ENCODE measurements at places on chromosomes 7 and 10.

DNA sequence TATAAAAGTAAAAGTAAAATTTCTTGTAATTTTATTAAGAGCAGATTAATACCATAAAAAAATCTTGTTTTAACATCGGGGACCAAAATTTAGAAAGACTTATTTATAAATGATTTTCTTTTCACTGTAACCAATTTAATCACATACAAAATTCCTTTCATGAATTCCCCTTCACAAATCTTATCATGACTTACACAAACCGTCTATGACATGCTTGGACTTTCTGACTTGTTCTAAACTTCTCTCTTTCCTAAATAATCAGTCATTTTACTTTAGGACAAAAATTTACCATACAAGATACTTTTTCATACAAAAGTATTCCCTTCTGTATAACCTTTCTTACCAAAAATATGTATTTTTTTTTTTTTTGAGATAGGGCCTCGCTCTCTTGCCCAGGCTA lies 9.3 kb downstream of the CROT start:
- DNase-seq: no peak

- DNase-seq: no peak
These were observed 113.9 kb downstream of the ETV1 start for GRCh38 chr7:13875496-13876074.

- DNase-seq: no peak
These were observed 122.7 kb upstream of the ADCY1 start for GRCh38 chr7:45451342-45452035.

DNA sequence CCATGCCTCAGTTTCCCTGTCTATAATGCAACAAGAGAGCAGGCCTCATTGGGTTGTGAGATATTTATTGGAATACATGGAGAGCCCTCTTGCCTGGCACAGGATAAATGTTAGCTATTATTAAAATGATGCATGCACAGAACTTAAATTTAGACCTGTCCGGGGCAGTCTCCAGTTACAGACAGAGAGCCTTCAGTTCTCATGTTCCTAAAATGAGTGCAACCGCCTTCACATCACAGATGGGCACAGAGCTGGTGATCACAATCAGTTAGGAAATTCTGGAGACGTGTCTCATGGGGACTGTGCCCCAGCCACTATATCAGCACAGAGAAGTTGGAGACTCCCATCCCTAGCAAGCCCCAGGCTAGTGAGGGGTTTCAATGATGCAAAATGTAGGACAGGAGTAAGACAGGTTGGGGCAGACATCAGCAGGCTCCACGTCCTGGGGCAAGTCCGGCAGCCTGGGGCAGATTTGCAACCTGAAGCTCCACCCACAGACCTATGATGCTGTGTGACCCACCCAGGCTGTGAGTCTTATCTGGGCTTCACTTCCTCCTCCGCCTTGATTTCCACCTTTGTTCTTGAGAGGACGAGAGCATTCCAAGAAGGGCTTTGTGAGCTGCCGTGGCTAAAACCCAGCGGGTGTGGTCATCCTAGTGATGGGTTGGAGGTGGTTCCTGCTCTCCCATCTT lies 49.4 kb downstream of the CXCL12 start:
- no peak for DNase-seq

DNA sequence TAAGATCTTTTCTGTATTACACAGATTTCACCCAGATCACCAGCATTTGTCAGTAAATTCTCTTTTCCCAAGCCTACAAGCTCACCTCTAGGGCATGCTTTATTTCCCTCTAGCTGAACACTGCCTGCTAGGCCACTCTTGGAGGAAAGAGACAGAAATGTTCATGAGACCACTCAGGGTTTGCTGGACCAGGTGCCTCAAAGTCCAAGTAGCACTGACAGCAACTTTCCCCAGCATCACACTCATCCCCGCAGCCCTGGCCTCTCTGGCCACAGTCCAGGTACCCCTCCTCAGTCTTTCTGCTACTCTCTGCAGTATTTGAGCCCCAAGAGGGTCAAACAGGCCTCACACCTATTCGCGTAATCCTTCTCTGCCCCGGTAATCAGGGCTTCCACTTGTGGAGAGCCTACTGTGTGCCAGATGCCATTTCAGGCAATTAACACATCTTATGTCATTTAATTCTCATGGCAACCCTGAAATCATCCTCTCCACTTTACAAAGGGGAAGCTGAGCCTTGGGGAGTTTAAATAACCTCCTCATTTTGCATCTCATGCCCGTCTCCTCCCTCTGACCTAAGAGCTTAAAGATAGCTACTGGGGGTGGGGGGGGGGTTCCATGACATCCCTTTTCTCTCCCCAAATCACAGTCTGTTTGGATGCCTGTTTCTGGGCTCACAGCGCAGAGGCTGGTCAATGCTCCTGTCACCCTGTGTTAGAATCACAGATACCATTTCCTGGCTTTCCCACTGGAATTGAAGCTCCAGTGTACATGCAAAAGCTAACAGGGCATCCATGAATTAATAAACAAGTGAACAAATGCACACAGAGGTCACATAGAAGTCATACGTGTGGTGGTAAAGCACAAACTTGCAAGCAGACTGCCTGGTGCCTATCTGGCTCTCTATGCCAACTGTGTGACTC lies 88.5 kb downstream of the PRLHR start:
- DNase-seq: no peak

GRCh38 chr10:75283671-75284470 lies 48.1 kb upstream of the COMTD1 start:
- no peak for DNase-seq

DNA sequence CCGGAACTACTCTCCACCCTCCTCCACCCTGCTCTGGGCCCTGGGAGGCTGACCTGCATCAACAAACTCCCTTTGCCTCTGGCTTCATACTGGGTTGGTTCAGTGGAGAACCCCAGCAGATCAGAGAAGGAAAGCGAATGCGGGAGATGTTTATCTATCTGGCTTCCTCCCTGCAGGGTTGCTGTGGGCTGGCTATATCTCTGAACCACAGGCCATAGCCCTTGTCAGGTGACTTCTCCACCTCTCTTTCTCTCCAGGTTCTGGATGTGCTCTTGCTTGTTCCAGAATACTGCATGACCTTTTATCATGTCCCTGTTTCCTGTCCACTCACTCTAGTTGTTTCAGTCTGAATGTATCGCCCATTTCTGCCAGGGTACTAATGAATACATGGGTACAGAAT lies 51.7 kb upstream of the IFRD1 start:
- DNase-seq: peak; percentile 27

- DNase-seq: no peak
These were observed 102.6 kb upstream of the NANOS1 start for GRCh38 chr10:118926903-118927302.

DNA sequence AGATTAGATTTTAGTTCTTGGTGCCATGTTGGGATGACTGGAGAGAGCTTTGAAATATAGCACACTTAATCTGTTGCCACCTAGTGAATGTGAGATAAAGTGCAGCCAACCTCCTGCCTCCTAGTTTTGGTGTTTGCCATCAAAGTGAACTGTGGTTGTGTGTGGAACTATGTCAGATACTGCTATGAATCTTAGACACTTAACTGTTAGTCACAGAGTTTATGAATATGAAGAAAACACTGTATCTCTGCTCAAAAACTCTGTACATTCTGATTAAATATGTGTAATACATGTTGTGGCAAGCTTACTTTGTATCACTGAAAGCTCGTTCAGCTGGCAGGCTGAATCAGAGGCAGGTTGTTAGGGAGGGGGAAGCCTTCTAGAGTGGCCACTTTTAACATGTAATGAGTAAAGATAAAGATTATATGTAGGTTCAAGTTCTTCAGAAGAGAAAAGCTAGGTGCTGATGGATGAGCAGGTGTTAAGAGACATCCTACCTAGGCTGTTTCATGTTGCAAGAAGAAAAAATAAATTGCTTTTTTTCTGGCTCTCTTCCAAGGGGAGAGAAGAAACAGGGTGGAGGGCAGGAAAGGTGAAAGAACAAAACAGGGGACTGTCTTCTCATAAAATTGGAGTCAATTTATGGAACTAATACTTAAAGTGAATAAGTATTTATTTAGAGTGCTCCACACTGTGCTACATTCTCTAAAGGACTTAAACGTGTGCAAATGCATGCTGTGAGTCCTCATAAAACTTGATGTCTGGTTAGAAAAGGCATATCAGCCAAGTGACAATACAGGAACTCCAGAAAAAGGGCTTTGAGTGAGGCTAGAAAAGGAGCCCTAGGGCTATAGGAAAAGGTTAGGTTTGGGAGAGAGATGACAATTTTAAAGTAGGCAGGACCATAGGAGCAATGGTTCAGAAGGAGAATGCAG lies 14.1 kb upstream of the LAMB1 start:
- no peak for DNase-seq

- DNase-seq: no peak
These were observed 197.5 kb downstream of the PTN start for GRCh38 chr7:137146012-137146455.

DNA sequence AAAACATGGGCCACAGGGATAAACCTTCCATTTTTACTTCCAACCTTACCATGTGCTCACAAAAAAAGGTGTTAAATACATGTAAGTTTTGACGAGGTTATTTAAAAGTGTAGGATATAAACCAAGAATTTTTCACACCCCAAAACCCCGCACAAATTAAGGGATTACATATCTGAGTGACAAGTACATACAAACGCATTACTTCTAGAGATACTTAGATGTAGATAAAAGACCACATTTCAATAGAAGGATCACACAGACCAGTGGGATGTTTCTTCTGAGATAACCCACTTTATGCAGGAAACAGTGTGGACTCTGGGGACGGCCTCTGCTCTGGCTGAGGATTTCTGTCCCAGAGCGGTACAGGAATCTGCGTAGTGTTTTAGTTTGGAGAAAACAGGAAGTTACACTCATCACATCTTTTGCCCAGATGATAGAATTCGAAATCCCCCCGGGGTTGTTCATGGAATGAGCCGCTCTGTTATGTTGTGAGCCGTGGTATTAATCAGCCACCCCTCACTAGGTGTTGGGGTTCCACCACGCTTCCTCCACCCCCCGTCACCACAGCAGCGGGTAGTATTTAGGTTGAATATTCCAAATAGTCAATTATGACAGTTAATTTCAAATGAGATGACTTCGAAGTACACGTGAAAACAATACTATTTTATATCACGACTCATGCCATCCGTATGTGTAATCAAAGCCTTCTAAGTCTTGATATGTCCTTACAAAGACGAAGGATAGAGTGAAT lies 1.3 kb upstream of the CUL1 start:
- peak; percentile 54 for DNase-seq

- DNase-seq: no peak
These were observed 99.3 kb downstream of the DGKI start for GRCh38 chr7:137747359-137748031.

DNA sequence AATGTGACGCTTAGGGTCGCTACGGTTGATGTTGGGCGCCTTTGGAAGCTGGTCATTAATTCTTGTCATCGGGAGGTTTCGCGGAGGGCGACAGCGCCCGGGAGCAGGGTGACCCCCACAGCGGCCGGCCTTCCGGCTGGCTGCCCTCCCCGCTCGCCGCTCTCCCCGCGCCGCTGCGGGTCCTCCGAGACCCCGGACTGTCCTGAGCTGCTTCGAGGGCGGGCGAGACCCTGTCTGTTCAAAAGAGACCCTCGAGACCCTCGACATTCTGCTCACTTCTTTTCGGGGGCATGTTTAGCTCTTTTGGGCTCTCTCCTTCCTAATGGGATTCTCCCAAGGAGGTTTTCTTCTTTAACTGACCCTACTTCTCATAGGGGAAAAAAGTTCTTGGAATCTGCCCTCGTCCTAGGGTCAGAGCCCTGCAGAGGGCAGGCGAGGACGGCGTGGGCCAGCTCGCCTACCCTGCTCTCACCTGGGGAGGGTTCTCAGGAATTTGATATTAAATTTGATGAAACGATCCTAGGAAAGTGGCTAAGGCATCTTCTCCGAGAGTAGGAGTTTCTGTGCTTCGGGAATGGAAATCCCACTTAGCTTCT lies 257.0 kb downstream of the OTUD1 start:
- DNase-seq: no peak

GRCh38 chr7:151088856-151089699 lies 2.8 kb downstream of the AGAP3 start:
- DNase-seq: peak; percentile 22

DNA sequence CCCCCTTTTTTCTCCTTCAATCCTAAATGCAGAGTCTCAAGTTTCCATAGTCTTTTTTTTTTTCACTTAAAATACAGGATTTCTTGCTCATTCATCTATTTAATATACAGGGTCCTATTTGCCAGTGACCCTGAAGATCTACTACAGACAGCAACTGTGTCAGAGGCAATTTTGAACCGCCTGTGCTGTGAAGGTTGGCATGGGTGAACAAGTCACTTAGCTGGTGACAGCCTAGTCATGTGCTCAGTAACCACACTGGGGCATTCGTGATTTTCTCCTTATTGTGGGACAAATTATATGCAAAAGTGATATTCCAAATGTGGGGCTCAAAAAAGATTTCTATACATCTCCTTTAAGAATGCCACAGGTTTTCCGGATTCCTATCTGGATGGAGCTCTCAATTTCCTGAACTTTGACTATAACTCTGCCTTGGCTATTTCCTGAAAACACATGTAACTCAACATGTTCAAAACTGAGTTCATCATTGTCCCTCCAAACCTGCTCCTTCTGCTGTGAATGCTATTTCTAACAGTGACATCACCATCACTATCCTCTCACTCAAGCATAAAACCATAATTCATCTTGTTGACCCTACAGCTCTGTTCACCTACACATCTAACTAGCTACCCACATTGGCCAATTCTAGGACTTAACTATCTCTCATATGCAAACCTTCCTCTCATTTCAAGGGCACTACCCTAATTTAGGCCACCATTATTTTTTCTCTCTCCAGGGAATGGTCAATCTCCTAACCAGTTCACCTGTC lies 36.7 kb downstream of the CDK6 start:
- no peak for DNase-seq

DNA sequence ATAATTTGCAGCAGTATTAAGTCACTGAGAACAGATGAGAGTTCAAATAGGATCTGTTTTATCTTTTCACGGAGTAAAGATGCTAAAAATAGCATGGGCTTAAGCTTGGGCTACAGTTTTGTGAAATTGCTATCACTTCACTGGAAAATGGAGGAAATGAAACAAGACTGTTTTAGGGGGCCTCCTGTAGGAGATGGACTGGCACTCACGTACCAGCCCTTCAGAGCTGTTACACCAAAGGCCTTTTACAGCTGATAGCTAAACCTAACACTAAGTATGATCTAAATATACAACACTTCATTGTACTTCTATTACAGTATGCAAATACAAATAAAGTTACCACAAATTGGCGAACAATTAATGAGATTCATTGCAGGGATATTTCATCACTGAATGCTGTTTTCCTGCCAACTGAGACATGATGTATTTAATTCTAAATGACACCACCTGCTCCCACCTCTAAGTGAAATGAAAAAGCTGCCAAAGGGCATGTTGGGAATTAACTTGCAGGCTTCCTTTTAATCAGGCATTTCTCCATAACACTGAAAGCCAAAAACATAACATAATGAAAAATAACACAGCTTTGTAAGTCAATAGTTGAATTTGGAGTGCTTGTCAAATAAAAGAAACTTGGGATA lies 304.5 kb upstream of the LRRN3 start:
- DNase-seq: no peak

- no peak for DNase-seq
These were observed 27.7 kb upstream of the PHYHIPL start for GRCh38 chr10:59148701-59149100.

Data from CD4-positive, alpha-beta T cell treated with Interleukin-4 for 4 hours (primary cell).